Bronchus fibroblast of lung (primary cell): ENCODE measurements at places on chromosomes 5 and 9. TPM values are rescaled to one million over a fixed set of nuclear protein-coding genes. Genes with fewer than 3 reads are reported as not detected.

PCDHB16 gene
- total RNA-seq, result under 0.01 TPM in 1 of 2 replicates, not detected in the other

MCCC2 gene
- total RNA-seq, result 25.1 and 33.1 TPM in 2 replicates

EGFLAM gene
- total RNA-seq, result 1.2 TPM in 2 replicates

LVRN gene
- under 0.01 TPM in 2 replicates for total RNA-seq

PSD2 gene
- total RNA-seq, result not detected in 2 replicates

MARCHF3 gene
- total RNA-seq, result 3.0 and 4.2 TPM in 2 replicates

C1QTNF2 gene
- 0.34 and 0.74 TPM in 2 replicates for total RNA-seq

PLAC8L1 gene
- not detected in 2 replicates for total RNA-seq

PCDHA1 gene
- total RNA-seq, result not detected in 2 replicates

TRPM6 gene
- total RNA-seq, result under 0.01 TPM in 2 replicates

CTNND2 gene
- total RNA-seq, result not detected in 2 replicates

SSNA1 gene
- 75.8 and 84.9 TPM in 2 replicates for total RNA-seq

CTSV gene
- total RNA-seq, result 0.89 and 1.0 TPM in 2 replicates

LMAN2 gene
- 253 and 263 TPM in 2 replicates for total RNA-seq
